ENCODE measurements at places on chromosomes 5 and 9. TPM values are rescaled to one million over a fixed set of nuclear protein-coding genes. Genes with fewer than 3 reads are reported as not detected.

ACTBL2 gene
- 0.17 TPM for total RNA-seq

GRCh38 chr5:1140171-1140817 is 28.4 kb upstream of the SLC12A7 start:
- peak; percentile 79 for DNase-seq

GRCh38 chr9:136054146-136054545 is 40.9 kb downstream of the NACC2 start:
- no peak for DNase-seq

GRCh38 chr9:2180154-2180553 is 165.0 kb downstream of the SMARCA2 start:
- no peak for DNase-seq

DNA sequence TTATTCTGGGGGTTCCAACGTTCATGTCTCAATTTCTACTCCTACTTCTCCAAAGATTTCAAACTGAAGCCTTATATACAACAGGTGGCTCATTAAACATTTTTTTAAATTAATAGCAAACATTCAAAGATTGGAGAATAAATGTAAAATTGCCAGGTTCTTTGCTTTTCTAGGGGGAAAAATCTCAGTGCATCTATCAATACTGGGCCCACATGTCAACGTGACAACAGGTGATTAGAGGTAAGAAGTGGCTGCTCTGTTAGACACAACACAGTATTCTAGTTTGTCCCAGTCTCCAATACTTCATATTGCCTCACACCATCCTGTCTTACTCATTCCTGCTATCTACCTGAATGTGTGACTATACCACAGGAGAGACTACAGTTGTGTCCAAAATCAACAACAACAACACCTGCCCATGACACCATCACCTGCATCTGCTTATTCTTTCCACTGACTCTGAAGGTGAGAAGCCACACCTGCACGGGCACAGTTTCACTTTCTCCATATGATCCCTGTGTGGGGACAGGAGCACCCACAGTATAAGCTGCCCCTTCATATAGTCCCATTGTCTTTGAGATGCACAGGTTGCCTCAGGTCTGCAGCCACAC is 110.2 kb downstream of the LHFPL2 start:
- no peak for DNase-seq

- DNase-seq = no peak
Measured at GRCh38 chr9:14935106-14935751, 25.0 kb upstream of the FREM1 start.

DNA sequence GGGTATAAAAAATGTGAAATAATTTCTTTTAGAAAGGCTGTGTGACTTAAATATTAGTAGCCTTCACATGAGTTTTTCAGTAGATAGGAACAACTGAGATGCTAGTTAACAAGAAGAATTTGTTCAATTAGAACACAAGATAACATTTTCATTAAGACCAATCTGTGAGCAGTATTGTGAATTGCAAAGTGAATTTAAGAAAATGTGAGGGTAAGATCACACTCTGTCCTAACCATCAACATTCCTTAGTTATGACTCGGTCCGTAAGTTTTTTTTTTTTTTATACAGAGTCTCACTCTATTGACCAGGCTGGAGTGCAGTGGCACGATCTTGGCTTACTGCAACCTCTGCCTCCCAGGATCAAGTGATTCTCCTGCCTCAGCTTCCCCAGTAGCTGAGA is 180.2 kb upstream of the EGFLAM start:
- DNase-seq = no peak

DNA sequence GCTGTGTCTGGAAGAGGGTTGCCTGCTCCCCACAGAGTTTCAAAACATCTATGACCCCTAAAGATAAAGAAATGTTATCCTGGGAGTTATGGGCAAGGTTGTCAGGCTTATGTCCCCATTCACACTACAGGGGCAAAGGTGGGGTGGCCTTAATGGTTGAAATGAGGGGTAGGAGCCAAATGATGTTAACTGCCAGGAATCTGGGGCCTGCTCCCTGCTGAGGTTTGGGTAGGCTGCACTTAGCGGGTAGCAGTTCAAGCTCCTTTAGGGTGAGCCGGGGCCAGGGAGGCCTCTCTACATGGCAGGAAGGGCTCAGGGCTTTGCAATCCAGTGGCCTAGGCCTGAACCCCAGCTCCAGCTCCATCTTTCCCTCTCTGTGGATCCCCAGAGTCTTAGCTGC is 3.0 kb downstream of the FGF18 start:
- no peak for DNase-seq
